ENCODE measurements at places on chromosomes 3 and 15.

GRCh38 chr3:78893161-78893560 lies 874.6 kb downstream of the ROBO1 start:
- H3K27ac ChIP-seq: no peak overlapping the region
- H3K27me3 ChIP-seq: no peaks in the 10 kb centered on the region
- H3K4me1 ChIP-seq: peaks cover 5% of the 10 kb centered on the region
- no peak overlapping the region for H3K4me3 ChIP-seq

DNA sequence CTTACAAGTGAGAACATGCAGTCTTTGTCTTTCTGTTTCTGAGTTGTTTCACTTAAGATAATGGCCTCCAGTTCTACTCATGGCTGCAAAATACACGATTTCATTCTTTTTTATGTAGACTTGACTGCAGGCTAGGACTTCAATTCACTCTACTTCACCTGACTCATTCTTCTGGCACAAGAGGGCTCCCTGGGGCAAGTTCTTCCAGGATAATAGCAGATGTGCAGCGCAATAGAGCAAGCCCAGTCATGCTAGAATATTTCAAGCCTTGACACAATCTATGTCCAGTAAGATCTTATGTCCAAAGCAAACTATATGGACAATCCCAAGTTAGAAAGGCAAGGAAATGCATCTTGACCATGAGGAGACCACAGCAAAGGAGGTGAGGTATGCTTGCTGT lies 211.7 kb upstream of the GADL1 start:
- H3K4me1 ChIP-seq: no peaks in the 10 kb centered on the region
- H3K36me3 ChIP-seq: no peaks in the 10 kb centered on the region

- H3K27ac ChIP-seq: no peak overlapping the region
- DNase-seq: no peak
- H3K27me3 ChIP-seq: no peaks in the 10 kb centered on the region
- no peaks in the 10 kb centered on the region for H3K4me1 ChIP-seq
- no peak overlapping the region for H3K4me3 ChIP-seq
Observed at GRCh38 chr15:67018441-67018840, 47.0 kb upstream of the SMAD3 start.

DNA sequence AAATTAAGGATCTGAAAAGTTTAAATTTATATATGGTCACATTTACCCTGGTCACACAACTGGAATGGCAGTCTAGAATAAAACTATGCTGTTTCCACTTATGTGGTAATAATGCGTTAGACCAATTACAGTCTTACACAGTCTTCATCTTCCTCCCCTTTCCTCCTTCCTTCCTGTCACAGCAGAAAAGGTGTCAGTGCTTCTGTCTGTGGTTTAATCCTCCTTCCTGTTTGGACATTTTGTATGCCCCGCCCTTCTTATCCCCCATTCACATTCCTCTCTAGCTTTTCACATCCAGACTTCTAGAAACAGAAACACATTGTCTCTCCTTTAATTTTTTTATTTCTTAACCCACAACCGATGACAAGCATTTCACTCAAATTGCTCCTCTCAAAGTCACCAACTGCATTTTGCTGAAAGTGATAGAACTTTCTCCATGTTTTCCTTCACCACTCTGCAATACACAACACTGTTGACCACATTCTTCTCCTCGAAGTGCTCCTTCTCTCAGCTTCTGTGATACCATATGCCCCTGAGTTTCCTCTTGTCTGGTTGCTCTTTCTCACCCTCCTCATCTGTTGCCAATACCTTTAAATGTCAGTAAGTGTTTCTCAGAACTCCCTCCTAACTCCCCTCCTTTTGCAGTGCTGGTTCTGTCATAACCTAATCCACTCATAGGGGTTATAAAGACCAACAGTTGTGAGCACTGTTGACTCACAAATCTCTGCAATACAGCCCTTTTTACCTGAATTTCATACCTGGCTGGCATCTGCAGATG lies 271.6 kb downstream of the UBE2E2 start:
- H3K4me3 ChIP-seq: no peak overlapping the region
- peaks cover 5% of the 10 kb centered on the region for H3K4me1 ChIP-seq
- H3K36me3 ChIP-seq: no peaks in the 10 kb centered on the region
- DNase-seq: no peak
- no peaks in the 10 kb centered on the region for H3K27me3 ChIP-seq
- no peak overlapping the region for H3K27ac ChIP-seq

DNA sequence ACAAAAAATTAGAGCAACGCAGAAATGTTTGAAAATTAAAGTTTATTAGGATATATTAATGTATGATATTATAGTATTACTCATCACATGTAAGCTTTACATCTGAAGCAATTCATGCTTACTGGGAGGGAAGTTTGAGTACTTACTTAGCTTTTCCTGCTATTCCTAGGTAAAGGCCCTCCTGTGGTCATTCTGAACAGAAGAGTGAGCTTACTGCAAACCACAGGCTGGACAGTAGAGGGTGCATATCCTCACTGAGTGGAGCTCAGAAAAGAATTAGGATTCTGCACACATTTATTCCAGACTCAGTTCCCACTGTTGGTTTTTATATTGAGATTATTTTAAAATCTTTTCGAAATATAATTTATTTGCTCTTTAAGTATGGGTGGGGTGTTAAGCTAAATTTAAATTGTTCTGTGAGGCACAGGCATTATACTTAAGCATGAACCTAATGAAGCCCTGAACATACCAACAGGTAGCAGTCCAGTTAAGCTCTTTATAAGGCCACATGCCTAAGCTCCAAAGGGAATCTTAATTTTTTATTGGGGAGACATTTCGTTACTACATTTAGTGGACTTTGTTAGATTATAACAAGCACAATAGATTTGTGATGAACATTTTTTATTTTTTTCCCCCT lies 10.2 kb downstream of the MRPS22 start:
- no peak overlapping the region for H3K4me3 ChIP-seq
- no peaks in the 10 kb centered on the region for H3K27me3 ChIP-seq
- H3K36me3 ChIP-seq: peaks cover 100% of the 10 kb centered on the region
- H3K4me1 ChIP-seq: no peaks in the 10 kb centered on the region
- no peak for DNase-seq
- H3K27ac ChIP-seq: no peak overlapping the region

DNA sequence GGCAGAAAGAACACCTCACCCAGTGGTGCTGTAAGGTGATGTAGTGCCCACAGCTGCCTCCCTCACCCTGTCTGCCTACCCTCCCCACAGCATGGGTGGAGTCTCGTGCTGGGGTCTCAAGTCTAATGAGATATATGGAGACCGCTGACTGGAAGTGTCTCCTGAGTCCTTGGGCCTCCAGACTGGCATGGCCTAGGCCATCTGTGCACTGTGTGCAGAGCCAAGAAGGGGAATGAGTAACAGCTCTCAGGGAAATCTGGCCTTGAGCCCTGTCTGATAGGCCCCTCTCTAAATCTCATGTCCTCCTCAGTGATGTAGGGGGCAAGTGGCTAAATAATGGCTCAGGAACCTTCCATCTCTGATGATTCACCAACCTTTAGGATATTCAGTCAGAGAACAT lies 277.4 kb downstream of the PLCL2 start:
- H3K27me3 ChIP-seq: no peaks in the 10 kb centered on the region
- no peak overlapping the region for H3K4me3 ChIP-seq
- no peak for DNase-seq
- peaks cover 24% of the 10 kb centered on the region for H3K4me1 ChIP-seq
- H3K36me3 ChIP-seq: no peaks in the 10 kb centered on the region

GRCh38 chr15:63452552-63453136 lies 51.7 kb upstream of the USP3 start:
- no peaks in the 10 kb centered on the region for H3K4me1 ChIP-seq
- H3K27ac ChIP-seq: no peak overlapping the region
- no peak overlapping the region for H3K4me3 ChIP-seq
- no peak for DNase-seq

GRCh38 chr3:174159604-174160003 lies 699.5 kb upstream of the NAALADL2 start:
- no peaks in the 10 kb centered on the region for H3K27me3 ChIP-seq
- H3K36me3 ChIP-seq: no peaks in the 10 kb centered on the region
- no peaks in the 10 kb centered on the region for H3K4me1 ChIP-seq
- no peak for DNase-seq

DNA sequence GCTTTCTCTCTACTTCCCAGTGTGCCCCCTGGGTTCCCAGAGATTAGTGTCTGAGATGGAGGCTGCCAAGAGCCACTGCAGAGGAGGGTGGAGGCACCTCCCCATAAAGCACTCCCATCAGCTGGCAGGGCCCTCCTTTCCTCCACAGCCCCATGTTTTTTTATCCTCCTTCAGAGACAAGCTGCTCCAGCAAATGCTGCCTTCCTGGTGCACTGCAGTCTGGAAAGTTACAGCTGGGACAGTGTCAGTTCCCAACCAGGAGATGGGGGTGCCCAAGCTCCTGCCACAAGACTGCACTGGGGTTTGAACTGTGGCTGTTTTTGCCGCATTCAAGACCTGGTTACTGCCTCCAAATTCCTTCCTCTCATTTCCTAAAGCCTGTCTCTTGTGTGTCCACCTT lies 206.1 kb downstream of the CADPS start:
- peaks cover 1% of the 10 kb centered on the region for H3K27me3 ChIP-seq
- no peak for DNase-seq
- H3K36me3 ChIP-seq: no peaks in the 10 kb centered on the region

DNA sequence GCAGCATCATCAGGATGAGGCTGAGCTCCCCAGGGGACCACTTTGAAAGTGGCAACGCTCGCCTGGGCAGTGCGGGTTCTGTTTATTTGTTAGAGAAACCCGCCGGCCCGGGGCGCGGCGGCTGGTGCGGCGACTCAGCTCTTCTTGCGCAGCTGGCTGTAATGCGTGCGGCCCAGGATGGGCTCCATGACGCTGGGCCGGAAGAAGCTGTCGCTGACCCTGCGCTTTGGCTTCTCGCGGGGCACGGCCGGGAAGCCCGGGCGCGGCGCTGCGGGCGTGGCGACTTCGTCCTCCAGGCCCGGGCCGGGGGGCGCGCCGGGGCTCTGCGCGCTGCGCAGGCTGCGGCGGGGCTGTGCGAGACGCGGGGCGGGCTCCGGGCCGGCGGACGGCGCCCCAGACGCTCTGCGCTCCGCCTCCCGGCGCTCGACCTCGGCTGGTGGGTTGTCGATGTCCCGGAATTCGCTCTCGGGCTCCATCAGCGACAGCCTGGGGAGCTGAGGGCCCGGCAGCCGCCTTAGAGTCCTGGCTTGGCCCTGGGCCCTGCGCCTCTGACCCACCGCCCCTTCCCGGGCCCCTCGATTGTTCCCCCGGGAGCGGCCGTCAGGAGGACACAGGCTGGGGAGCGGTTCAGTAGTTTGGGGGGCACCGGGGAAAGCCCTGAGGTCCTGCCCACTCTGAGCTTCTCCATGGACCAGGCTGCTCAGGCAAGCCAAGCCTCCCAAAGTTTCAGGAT lies 10.3 kb upstream of the KIF7 start:
- peaks cover 13% of the 10 kb centered on the region for H3K4me1 ChIP-seq
- H3K27me3 ChIP-seq: no peaks in the 10 kb centered on the region
- H3K4me3 ChIP-seq: peak overlapping the region; percentile 70

DNA sequence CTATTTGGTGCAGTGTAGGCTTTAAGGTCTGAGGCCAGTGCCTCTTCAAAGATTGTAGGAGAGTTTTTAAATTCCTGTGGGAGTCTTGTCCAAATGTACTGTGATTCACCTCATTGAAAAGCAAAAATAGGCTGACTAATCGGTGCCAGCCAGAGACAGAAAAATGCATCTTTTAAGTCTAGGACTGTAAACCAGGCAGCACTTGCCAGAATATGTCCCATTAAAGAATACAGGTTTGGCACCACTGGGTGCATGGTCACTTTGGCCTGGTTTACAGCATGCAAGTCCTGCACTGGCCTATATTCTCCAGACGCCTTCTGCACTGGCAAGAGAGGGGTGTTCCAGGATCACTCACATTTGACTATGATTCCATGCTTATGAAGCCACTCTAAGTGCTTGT lies 20.3 kb upstream of the NOX5 start:
- no peak overlapping the region for H3K4me3 ChIP-seq
- H3K4me1 ChIP-seq: no peaks in the 10 kb centered on the region
- H3K27ac ChIP-seq: no peak overlapping the region
- no peak for DNase-seq
- no peaks in the 10 kb centered on the region for H3K27me3 ChIP-seq
- no peaks in the 10 kb centered on the region for H3K36me3 ChIP-seq

DNA sequence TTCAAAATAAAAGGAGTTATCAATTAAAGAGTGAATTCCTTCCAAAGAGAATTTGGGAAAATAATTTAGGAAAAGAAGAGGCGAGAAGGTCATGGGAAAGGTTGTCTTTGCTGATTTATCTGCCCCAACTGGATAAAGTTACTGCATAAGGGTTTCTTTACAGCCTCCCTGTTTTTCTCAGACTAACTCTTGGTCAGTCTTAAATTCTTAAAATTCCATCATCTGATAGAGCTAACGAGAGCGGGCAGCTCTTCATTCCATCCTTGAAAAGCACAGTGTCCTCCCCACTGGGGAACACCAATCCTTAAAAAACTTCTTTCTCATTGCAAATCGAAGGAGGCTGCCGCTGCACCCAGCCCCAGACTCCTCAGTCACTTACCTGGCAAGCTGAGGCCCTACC lies 107.2 kb downstream of the PGPEP1L start:
- no peaks in the 10 kb centered on the region for H3K27me3 ChIP-seq
- H3K4me3 ChIP-seq: no peak overlapping the region
- DNase-seq: no peak
- no peaks in the 10 kb centered on the region for H3K4me1 ChIP-seq
- H3K27ac ChIP-seq: no peak overlapping the region
- H3K36me3 ChIP-seq: no peaks in the 10 kb centered on the region

DNA sequence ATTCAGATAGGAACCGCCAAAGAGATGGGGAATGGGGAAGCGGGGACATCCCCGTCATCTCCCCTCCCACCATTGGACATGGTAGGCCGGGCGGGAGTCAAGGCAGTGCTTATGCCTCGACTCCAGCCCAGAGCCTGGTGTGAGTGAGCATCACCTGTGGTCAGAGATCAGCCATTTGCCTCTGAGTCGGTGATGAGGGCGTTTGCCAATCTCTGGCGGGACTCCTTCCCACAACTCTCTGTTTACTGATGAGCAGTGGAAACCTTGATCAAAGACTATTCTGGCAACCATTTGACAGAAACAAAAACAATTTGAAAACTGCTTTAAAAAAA lies 63.9 kb upstream of the HES1 start:
- H3K36me3 ChIP-seq: no peaks in the 10 kb centered on the region
- DNase-seq: no peak
- H3K27ac ChIP-seq: no peak overlapping the region
- H3K4me1 ChIP-seq: peaks cover 18% of the 10 kb centered on the region

DNA sequence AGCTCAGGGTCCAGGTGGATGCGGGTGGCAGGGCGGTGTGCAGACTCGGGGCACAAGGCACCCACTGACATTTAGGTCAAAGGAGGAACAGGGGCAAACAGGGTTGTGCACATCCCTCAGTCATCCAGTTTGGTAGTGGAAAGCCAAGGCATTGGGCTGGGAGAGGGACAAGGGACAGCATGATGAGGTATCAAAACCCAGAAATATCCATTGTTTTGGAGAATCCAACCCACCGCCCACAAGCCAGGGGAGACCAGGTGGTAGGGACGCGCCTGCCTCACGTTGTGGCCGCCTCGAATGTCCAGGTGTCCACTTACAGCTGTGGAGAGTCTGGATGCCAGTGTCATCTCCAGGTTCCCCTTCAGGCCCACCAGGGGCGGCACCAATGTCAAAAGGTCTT lies 33.3 kb downstream of the SLC41A3 start:
- H3K27ac ChIP-seq: no peak overlapping the region
- H3K27me3 ChIP-seq: no peaks in the 10 kb centered on the region
- no peak for DNase-seq
- H3K4me1 ChIP-seq: peaks cover 3% of the 10 kb centered on the region
- H3K4me3 ChIP-seq: no peak overlapping the region

Data from psoas muscle (tissue), 8 donors.